ENCODE measurements at places on chromosomes 16 and 17.
A peak's percentile ranks its signal among the peaks of the same experiment; 100 is the strongest.

DNA sequence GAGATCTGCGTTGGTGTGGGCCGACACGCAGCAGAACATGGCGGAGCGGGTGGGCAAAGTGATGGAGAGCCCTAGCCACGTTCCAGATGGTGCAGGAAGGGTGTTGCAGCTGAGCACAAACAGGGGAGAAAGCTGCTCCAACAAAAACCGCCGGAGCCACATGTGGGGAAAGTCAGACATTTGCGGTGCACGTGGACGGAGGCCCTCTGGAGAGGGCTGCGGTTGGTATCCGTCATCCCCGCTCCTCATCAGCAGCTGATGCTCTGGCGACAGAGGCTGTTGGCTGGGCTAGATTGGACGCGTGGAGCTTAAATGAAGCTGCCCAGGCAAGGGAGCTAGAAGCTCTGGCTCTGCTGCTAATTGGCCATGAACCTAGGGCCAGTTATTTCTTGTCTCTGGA lies 43.5 kb upstream of the ADCY9 start:
- DNase-seq = no peak

DNA sequence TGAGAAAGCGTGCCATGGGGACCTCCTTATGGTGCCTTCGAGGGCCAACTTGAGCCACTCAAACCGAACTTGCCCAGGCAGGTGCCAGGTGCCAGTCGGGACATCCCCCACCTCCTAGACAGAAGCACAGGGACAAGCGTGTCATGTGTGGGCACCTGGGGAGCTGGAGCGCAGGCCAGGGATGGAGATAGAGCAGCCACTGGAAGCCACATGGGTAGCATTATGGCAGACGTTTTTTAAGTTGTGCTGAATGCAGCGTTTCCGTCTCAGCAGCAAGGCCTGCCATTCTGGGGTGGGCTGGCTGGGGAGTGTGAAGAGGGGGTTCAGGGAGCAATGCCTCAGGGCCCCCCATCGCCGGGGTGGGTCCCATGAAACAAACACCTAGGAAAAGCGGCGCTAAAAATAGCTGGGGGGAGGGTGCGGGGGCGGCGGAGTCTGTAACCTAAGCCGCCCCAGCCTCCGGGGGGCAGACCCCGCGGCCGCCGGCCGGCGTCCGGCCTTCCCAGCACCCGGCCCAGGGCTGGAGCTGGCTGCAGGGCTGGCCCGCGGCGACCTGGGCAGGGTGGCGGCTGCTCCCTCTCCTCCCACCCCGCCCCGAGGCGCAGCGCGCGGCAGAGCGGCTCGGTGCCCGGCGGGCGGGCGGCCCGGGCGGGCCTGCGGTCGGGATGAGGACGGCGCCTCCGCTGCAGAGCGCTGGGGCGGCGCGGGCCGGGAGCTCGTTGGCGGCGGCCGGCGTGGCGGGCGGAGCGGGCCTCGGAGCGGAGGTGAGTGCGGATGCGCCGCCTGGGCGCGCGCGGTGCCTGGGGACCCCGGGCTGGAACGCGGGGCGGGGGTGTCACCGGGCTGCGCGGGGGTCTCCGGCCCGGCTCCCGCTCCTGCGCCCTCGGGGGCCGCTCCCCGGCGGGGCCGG lies at the start of gene ZNF469:
TSS of gene ZNF469 (plus strand) at position 469 of the 910 bp plus-strand sequence. CDS start 44,512 bp downstream, outside the sequence.
- DNase-seq = no peak

DNA sequence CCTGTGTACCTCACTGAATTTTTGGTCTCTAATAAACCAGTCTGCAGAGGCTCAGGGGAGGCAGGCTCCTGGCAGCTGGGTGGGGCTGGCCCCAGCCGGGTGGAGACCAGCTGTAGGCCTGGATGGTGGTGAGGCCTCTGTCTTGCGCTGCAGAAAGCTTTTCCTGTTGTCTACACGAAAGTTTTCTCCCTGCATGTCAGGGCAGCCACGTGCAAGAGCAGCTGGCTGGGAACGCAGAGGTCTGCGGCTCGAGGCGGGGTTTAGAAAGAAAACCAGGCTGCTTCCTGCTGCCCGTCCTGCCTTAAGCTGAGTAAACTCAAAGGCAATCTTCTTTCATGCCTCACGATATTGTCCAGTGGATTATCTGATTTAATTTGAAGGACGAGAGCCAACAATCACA lies 2.4 kb downstream of the SERPINF1 start:
- DNase-seq = peak; percentile 68

GRCh38 chr16:67137605-67138004 lies 13.2 kb downstream of the B3GNT9 start:
- no peak for DNase-seq

DNA sequence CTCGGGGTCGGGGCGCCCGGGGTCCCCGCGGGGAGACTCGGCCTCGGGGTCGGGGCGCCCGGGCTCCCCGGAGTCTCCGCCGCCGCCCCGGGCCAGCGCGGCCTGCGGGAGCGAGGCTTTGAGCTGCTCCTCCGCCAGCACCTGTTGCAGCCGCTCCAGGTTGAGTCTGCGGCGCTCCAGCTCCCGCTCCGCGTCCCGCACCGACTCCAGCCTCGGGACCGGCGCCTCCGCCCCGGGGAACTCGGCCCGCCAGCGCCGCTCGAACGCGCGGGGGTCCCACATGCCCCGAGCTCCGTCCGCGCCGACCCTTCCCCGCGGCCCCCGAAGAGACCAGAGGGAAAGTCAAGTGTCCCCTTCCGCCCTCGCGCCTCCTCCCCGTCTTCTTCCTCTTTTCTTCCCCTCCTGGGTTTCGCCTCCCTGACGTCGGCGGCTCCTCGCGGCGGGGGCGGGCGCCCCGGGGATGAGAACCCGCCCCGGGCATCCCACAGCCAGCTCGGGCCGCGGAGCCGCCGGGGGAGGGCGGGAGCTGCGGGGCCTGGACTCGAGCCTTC lies 40.8 kb upstream of the BHLHA9 start:
- DNase-seq = peak; percentile 57

DNA sequence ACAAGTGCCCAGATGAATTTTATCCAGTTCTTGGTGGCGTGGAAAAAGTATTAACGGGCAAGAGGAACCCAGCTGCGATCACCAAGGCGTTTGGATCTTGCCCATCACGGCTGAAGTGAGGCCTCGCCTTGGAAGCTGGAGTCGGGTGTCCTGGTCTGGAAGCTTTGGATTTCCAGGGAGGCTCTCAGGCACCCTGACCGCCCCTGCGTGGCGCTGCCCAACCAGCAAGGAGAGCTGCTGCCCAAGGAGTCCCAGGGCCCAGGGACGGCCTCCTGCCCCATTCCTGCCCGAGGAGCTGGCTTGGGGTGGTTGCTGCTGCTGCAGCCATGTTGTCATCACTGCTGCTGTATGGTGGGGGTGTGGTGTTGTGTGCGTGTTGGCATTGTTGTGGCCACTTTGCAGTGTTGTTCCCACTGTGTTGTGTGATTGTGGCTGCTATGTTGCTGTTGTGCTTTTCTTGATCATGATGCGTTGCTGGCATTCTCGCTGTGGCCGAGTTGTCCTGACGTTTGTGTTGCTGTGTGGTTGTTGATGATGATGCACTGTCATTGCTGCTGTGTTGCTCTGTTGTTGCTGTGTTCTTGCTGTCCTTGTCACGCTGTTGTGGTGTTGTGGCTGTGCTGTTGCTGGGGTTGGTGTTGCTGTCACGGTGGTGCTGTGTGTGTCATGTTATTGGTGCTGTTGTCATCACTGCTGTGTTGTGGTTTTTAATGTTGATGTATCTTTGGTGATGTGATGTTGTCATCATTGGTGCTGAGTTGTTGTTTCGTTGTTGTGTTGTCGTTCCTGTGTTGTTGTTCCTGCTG lies 318.8 kb downstream of the C16orf95 start:
- no peak for DNase-seq

DNA sequence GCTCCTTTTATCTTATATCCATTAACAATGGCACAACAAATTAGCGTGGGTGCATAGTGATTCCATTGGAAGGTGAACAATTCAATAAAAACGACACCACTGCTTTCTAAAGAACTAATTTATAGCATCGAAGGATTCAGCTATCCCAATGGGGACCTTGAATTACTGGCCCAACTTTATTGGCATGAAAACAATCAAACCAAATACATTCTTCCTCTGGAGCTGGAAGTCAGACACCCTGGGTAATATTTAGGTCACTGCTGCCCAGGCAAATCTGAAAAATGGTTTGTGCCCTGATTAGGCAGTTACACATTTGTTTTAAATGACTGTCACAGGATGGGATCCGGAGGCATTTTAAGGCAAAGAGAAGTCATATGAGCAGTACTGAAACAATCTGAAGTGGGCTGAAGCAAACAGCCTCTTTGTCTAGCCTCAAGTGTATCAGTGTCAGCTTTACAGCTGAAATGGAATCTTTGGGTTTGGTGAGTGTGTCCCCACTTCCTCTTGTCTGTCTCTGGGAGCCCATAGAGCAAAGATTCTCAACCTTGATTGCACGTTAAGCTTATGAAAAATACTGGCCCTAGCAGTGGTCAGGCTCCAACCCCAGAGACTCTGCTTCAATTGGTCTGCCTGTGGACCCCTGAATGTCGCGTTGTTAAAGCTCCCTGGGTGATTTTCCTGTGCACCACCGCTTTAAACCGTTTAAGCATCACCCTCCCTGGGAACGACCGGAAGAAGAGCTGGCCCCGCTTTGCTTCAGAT lies 30.3 kb downstream of the CDK5R1 start:
- peak; percentile 23 for DNase-seq

DNA sequence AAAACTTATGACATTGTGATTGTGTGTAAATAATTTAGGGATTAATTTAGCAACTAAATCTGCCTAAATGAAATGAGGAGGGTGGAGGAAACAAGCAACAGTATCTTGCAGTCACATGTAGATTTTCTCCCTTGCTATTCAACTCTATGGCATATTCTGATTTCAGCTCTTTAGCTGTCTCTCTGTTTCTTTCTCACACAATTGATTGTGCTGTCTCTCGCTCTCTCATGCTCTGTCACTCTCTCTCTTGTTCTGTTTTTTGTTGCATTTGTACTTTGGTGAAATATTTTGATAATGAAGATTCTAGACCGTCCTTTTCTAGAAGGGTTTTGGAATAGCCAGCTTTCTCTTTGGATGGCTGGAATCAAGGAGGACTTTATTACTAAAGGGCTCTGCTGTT lies 70.6 kb downstream of the BCAS3 start:
- DNase-seq = no peak

- no peak for DNase-seq
Measured at GRCh38 chr17:72971226-72971880, 121.1 kb downstream of the SLC39A11 start.

DNA sequence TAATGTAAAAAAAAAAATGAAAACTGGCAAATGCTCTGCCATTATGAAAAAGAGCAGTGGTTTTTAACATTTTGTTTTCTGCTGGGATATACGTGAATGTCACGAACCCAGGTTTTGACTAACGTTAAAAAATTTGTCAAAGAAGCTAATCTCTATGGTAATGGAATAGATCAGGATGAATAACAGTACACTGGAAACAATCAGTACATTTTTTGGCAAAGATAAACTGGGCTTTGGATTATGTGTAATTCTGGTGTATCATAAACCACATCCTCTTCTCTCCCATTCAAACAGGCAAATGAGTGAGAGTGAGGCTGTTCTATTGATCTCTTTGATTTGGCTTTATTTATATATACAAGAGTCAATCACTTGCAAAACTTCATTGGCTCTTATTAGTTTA lies 207.0 kb upstream of the IRX3 start:
- DNase-seq = no peak

- no peak for DNase-seq
Measured at GRCh38 chr17:62822080-62822904, 14.2 kb upstream of the MARCHF10 start.

- no peak for DNase-seq
Measured at GRCh38 chr17:47237841-47238240, 15.8 kb upstream of the ITGB3 start.

DNA sequence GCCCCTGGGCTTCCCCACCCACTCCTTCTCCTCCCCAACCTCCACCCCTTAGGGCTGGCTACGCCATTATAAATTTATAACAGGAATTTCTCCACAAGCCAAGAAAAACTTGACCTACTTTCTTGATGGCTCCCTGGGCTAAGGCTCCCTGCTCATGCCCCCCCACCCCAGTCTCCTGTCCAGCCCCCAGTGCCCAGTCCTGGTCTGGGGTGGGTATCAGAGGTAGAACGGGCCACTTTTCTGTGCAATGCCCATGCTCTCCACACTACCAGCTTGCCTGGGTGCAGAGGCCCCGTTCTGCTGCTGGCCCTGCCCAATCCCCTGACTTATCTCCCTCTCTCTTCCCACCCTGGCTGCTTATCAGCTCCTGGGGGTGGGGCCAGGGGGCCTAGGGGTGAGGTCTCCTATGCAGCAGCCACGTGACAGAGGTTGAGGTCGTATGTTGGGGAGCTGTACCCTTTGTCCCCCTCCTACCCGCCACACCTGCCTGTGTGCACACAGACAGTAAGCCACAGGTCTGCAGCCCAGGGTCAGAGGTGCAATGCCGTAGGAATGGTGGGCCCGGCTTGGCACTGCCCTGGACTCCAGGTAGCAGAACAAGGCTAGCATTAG lies 10.1 kb downstream of the THRA start:
- DNase-seq = no peak

DNA sequence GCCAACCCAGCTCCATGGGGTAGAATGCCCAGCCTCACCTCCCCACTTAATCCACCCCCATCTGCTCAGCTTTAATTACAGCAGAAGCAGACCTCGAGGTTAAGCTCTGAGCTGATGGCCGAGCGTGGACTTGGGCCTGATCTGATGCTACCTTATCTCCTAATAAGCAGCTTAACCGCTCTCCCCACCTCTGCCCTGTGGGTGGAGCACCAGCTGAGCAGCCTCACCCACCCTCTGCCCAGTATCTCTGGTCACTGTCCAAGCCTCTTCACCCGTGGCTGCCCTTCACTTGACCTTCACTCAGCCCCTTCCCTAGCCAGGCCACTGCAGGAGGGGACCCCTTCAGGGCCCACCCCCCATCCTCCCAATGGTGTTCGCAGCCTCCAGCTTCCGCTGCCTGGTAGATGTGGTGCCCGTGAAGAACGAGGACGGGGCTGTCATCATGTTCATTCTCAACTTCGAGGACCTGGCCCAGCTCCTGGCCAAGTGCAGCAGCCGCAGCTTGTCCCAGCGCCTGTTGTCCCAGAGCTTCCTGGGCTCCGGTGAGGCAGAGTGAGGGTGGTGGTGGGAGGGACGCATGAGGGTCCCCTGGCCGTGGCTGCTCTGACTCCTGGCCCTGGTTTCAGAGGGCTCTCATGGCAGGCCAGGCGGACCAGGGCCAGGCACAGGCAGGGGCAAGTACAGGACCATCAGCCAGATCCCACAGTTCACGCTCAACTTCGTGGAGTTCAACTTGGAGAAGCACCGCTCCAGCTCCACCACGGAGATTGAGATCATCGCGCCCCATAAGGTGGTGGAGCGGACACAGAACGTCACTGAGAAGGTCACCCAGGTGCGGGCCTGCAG lies 6.8 kb downstream of the KCNH6 start:
- DNase-seq = no peak

DNA sequence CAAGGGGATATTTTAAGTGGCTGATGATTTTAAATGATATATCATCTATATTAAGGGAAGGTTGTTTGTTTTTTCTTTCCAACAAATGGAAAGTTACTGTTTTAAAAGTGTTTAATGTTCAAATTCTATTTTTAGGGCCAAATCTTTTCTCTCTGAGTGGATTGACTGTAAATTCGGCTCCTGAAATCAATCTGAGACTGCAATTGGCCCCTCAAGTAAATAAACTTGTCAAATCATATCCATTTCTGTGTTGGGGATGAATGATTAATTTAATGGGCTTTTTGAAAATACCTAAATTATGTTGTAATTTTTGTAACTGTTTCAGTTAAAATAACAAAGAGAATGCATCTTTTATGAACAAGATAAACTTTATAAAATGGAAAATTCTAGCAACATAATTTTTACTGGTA lies 2.6 kb downstream of the HS3ST3A1 start:
- no peak for DNase-seq

GRCh38 chr16:11796227-11797165 lies 562 bp downstream of the ZC3H7A start:
- DNase-seq = peak; percentile 50

GRCh38 chr16:1224558-1224957 lies 510 bp downstream of the TPSG1 start:
- no peak for DNase-seq

Measured in CD4-positive, alpha-beta T cell treated with Interferon alpha-2 for 1 hour (primary cell).